T-cell (primary cell): ENCODE measurements at places on chromosomes 1 and 21. TPM values are rescaled to one million over a fixed set of nuclear protein-coding genes. Genes with fewer than 3 reads are reported as not detected.

DNA sequence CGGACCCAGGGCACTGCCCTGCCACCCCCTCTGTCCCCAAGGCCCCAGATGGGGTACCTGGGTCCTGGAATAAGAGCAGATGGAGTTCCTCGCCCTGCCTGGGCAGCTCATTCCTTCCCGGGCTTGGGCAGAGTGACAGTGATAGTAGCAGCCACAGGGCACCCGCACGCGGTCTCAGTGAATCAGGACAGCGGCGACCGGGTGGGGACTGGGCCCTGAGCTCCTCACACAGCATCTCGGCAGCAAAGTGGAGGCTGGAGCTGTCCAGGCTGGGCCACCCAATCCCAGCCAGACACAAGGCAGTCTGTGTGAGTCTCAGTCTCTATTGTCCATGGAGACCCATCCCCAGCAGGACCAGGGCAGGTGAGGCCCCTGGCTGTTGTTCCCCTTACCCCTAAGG, 37.4 kb upstream of the CCDC27 start:
- DNase-seq = no peak

ZC3H11A gene
- total RNA-seq = 111 TPM

DNA sequence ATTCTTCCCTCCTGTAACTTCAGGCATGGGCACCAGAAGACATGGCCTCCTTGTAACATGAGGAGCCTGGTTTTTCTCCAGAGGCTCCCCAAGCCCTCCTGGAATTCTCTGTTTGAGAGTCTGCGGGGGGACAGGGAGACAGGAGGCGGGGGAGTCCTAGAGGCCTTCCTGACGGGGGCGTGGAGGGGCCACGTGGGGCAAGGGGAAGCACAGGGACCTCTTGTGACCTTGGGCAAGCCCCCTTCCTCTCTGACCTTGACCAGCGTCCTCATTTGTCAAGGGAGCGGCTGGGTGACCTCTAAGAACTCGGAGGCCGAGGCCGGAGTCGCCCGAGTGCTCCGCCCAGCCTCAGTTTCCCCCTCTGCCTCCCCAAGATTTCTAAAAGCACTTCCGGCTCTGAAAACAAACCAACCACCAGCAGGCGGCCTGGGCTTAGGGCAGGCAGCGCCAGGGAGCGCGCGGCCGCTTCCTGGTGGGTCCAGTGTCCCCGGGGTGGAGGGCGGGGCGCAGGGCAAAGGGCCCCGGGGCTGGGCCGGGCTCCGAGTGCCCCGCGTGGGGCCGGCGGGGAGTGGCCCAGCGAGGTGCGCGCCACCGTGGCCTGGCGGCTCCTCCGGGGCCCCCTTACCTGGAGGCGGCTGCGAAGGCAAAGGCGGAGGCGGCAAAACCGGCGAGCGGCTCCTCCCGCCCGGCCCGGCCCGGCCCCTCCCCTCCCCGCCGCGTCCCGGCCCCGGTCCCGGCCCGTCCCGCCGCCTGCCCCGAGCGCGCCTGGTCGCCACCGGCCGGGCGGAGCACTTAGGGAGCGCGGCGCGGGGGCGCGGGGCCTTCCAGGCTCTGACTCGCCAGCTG, at the start of gene TMCO4:
Gene TMCO4 (minus strand): TSS at position 687 of the 846 bp plus-strand sequence. CDS start 19,158 bp downstream, outside the sequence.
- peak; percentile 42 for DNase-seq

- no peak for DNase-seq
Measured at GRCh38 chr1:34054920-34055319, 110.1 kb downstream of the CSMD2 start.

LENEP gene
- total RNA-seq = 3.0 TPM

GRCh38 chr1:169348383-169349036, 19.1 kb downstream of the NME7 start:
- DNase-seq = peak; percentile 6

GRCh38 chr1:169146576-169147214, 40.2 kb downstream of the ATP1B1 start:
- DNase-seq = no peak

ETV3L gene
- not detected for total RNA-seq

RER1 gene
- total RNA-seq = 127 TPM

- no peak for DNase-seq
Measured at GRCh38 chr1:230307213-230307612, 118.9 kb downstream of the PGBD5 start.

SCCPDH gene
- total RNA-seq = 3.7 TPM

GRCh38 chr1:45880930-45881329, 77.5 kb downstream of the MAST2 start:
- no peak for DNase-seq

ST6GALNAC3 gene
- 1.5 TPM for total RNA-seq

- DNase-seq = no peak
Measured at GRCh38 chr21:43192501-43193081, 23.8 kb downstream of the CRYAA start.

NCF2 gene
- 2.9 TPM for total RNA-seq

DNA sequence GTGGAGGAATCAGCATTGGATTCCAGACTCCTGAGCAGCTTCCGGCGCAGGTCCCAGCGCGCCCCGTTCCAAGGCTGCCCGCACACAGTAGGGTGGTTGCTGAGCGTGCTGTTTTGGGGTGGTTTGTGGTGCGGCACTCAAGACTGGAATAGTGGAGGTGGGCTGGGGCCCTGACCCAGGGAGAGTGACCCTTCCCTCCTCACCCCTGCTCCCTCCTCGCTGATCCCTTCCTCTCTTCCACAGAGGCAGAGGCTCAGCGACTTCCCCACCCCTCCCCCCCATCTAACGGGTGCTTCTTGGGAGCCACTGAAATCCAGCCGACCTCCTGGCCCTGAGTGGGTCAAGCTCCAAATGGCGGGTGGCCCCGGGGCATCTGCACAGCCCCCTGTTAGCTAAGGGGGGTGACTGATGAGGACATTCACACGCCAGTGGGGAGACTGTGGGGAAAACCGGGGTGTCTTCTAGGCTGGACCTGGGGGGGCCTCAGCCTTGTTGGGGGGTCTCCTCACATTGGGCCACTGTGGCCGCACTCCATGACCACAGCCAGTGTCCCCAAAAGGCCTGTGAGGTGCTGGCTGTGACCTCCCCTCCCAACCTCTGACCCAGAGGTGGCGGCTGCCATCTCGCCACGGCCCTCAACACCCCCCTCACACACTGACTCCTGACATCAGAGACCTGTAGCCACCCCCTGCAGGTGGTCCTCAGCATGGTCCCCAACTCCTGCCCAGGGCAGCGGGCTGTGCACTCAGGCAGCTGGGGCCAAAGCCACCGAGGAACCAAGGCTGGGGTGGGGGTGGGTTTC, 3.9 kb upstream of the HES4 start:
- no peak for DNase-seq

TBX19 gene
- 3.1 TPM for total RNA-seq

- no peak for DNase-seq
Measured at GRCh38 chr1:93603106-93603505, 78.5 kb downstream of the BCAR3 start.

OR2G6 gene
- total RNA-seq = not detected

WNT9A gene
- not detected for total RNA-seq

RHBDL2 gene
- total RNA-seq = not detected

MRPS6 gene
- 42.9 TPM for total RNA-seq

CFHR5 gene
- total RNA-seq = not detected
